Caco-2 (cell line): ENCODE measurements at places on chromosomes 7 and 10.

- no peak for DNase-seq
Measured at GRCh38 chr10:5809527-5810154, 3.6 kb downstream of the GDI2 start.

DNA sequence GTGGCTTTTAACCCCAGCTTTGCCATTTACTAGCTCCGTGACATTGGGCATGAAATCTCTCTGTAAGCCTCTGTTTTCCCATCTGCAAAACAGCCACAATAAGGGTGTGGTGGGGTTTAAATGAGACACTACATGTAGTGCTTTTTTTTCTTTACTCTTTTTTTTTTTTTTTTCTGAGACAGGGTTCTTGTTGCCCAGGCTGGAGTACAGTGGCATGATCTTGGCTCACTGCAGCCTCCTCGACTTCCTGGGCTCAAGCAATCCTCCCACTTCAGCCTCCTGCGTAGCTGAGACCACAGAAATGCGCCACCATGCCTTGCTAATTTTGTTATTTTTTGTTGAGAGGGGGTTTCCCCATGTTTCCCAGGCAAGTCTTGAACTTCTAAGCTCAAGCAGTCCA is 8.3 kb upstream of the DENND10 start:
- no peak for DNase-seq

DNA sequence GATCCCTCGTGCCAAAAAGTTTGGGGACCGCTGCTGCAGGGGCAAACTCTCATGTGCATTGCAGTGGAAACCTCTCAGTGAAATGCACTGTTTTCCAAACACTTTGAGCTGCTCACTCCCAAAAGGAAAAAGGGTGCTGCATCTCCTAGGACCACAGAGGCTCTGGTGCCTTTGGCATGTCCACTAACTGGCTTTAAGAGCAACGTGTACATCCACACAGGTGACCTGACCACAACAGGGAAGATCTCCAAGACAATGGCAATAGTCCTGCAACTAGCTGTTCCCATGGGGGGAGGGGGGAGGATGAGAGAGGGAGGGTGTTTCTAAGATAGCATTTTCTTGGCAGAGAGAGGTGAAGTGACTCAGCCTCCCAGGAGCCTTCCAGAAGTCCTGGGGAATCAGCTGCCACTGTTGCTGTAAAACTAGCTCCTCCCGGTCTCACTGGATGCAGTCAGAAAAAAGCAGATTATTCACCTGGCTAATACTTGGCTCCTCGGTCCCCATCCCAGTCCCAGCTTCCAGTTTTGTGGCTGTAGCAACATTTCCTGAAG is 181.7 kb downstream of the HECW1 start:
- DNase-seq, result no peak

DNA sequence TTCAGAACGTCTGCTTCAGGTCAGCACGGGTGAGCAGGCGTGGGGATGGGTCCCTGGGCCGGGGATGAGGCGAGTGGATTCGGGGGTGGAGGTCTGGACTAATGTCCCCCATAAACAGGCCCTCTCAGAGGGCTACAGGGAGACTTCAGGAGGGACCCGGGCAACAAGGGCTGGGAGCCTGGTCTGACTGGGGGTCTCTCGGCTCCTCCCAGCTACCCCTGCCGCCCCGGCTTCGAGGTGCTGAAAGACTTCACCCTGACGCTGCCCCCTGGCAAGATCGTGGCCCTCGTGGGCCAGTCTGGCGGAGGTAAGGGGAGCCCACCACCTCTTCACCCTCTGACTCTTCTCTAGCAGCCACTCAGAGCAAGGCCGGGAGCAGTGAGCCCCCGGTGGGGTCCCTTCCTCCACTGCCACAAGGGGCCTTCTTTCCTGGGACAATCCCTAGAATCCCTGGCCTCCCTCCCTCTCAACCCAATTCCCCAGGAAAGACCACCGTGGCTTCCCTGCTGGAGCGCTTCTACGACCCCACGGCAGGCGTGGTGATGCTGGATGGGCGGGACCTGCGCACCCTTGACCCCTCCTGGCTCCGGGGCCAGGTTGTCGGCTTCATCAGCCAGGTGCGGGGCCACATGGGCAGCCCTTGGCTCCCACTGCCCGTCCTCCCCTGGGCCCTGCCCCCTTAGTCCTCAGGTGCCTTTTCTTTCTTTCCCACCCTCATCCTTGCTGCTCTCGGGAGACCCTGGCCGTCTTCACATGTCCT is 7.5 kb upstream of the ASIC3 start:
- DNase-seq, result no peak

DNA sequence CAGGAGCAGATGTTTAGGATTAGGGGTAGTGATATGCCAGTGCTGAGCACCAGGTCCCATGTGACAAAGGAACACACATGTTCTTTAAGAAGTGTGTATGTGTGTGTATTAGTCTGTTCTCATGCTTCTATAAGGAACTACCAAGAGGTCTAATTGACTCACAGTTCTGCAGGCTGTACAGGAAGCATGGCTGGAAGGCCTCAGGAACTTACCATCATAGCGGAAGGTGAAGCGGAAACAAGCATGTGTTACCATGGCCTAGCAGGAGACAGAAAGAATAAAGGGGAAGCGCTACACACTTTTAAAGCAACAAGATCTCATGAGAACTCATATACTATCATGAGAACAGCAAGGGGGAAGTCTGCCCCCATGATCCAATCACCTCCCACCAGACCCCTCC is 22.8 kb upstream of the PDZD8 start:
- DNase-seq, result no peak
